Astrocyte of the spinal cord (primary cell): ENCODE measurements at places on chromosomes 6 and 20.
A peak's percentile ranks its signal among the peaks of the same experiment; 100 is the strongest.

GRCh38 chr20:63627751-63628245 is 897 bp upstream of the GMEB2 start:
- DNase-seq: no peak

GRCh38 chr20:15146948-15147347 is 809.5 kb upstream of the FLRT3 start:
- DNase-seq: no peak

GRCh38 chr6:65289491-65289890 is 417.5 kb downstream of the EYS start:
- DNase-seq: peak; percentile 40

DNA sequence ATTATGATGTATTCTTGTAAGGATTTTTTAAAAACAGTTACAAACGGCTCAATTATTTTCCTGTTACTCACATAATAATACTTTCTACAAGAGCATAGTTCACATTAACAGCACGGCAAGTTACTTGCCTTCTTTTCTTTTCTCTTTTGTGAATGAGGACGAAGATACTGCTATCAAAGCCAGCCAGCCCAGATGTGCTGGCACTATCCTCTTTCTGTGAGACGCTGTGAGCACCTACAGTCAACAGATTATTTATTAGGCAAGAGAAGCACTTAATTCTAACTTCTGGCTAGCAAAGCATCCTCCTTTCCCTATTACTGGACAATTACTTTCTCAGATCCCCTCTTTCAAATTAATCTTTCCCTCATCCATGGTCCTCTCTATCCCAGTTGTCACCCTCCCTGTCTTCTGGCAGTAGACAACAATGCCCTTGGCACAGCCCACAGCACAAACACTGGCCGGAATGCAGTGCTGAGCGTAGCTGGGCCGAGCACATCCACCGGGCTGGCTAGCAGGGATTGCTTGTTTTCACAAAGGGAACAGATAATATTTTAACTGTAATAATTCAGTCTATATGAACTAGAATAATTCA is 262.1 kb downstream of the FOXC1 start:
- DNase-seq: no peak

- DNase-seq: no peak
Measured at GRCh38 chr20:47187450-47188195, 168.9 kb downstream of the ZMYND8 start.

DNA sequence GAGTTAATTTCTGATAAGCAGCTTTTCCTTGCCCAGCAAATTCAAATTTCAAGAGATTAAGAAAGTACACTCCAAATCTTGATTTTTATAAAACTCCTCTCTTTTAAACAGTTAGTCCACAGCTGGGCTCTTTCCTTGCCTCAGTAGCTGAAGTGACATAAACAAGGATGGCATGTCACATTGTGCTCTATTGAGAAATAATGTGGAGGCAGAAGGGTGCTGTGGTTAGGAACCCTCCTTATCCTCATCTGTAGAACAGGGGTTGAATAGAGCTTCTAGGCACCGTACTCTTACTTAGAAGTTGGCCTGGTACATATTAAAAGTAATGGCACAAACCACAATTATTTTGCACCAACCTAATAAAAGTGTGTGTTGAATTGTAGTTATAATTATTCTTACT is 70.3 kb downstream of the RSPO3 start:
- DNase-seq: no peak

GRCh38 chr20:2042400-2042799 is 48.5 kb upstream of the PDYN start:
- peak; percentile 1 for DNase-seq

DNA sequence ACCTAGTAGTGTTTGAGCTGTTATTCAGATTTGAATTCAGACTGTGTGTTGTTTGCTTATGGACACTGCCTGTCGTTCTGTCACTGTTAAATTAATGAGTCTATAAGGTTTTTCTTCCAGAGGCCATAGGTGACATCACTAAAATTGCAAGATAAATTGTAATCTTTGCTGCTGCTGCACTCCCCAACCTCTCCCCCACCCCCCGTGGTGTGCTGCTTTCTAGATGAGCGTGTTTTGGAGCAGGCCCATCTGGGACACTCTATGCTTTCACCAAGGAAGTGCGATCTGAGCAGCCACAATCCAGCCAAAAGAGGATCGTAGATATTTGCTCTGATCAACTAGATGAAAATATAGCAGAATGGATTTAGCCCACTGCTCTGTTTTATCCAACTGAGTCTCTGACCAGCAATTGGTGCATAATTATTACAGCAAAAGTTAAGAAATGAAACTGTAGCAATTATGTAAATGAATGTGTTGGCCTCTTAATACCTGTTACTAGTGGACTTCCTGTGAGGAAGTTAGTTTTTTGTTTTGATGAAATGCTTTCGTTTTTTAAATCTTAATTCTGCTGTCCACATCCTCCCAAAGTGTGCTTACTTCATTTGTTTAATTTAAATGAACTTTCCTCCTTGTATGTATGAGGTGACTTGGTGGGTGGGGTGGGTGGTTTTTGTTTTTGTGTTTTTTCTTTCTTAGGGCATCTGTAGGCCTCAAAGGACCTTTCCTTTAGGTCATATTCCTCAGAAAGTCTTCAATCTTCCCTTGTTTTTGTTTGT is 58.1 kb downstream of the RPRD1B start:
- no peak for DNase-seq

DNA sequence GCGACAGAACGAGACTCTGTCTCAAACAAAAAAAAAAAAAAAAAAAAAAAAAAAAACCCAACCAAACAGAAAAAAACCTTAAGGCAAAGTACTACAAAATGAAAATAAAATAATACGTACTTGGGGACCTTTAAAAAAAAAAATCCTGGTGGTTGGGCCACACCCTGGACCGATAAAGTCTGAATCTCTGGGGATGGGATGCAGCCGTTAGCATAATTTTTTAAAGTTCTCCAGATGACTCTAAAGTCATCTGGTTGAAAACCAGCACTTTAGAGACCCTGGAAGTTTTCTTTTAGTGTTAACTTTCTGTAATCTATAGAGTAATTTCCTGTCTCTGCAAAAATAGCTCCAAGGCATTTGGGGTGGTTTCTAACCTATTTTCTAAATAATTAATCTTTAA is 142.9 kb upstream of the SALL4 start:
- DNase-seq: no peak

- DNase-seq: peak; percentile 35
Measured at GRCh38 chr6:20652299-20653084, 118.2 kb downstream of the CDKAL1 start.

- DNase-seq: peak; percentile 27
Measured at GRCh38 chr6:111683157-111683556, 77.5 kb upstream of the TRAF3IP2 start.

- DNase-seq: no peak
Measured at GRCh38 chr20:11083841-11084240, 410.0 kb upstream of the JAG1 start.

DNA sequence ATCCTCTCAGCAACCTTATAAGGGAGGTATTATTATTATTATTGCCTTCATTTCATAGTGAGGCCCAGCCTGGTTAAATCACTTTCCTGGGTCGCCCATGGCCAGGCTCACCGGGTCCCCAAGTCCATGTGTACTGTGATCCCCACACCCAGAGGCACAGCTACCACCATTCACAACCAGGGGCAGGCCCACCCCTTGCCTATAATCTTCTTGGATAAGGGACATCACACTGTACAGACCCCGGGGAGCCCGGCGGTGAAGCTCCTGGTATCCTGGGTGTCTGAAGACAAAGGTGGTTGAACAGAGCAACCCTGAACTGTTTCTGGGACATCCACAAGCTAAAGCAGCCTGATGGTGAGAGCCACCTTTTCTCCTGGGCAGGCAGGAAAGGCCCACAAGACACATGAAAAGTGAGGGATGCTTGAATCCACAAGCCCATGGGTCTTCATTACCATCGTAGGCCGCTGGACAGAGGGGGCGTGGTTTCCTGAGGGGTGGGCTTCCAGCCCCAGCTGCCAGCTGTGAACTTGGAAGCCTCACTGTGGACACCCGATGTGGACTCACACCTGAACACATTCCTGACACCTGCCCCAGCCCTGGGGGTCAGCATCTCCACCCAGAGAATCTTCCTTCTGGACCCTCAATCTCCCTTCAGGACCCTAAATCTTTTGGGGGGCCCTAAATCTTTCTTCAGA is 185.5 kb upstream of the PMEPA1 start:
- DNase-seq: no peak

DNA sequence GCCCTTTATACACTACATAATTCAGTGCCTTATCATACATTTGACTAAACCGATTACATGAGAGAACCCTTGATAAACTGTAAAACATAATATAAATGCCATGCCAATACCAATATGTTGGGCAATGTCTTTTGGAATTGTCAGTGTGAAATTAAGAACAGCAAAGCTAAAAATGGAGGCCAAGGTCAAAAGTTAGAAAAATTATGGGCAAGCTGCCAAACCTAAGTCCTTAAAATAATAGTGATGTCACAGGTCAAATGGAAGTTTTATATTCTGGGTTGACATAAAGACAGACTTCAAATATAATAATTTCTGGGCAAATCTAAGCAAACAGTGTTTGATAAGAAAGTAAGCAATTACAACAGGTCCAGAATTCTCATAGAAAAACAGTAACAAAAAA is 696.7 kb downstream of the RNF144B start:
- DNase-seq: no peak

- DNase-seq: peak; percentile 61
Measured at GRCh38 chr20:13261460-13262301, 40.6 kb downstream of the ISM1 start.
